Liver (tissue), 10 donors: ENCODE measurements at places on chromosomes 11 and 22.

- no peak for DNase-seq
These were observed 100.0 kb upstream of the NNMT start for GRCh38 chr11:114195981-114196731.

DNA sequence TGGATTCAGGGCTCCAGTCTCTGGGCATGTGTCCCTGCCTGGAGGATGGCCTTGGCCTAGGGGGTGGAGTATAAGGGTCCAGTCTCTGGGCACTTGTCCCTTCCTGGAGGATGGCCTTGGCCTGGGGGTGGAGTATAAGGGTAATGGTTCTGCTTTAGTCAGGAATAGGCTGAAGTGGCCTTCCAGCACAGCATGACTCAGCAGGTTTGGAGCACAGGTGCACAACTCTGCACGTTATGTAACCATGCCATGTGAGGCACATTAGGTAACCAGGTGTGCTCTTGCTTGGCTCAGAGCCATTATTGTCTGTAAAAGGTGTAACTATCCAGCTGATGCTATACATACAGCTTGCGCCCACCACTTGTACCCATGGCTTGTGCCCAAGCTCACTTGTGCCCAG, 48.4 kb upstream of the POLD3 start:
- DNase-seq: no peak

DNA sequence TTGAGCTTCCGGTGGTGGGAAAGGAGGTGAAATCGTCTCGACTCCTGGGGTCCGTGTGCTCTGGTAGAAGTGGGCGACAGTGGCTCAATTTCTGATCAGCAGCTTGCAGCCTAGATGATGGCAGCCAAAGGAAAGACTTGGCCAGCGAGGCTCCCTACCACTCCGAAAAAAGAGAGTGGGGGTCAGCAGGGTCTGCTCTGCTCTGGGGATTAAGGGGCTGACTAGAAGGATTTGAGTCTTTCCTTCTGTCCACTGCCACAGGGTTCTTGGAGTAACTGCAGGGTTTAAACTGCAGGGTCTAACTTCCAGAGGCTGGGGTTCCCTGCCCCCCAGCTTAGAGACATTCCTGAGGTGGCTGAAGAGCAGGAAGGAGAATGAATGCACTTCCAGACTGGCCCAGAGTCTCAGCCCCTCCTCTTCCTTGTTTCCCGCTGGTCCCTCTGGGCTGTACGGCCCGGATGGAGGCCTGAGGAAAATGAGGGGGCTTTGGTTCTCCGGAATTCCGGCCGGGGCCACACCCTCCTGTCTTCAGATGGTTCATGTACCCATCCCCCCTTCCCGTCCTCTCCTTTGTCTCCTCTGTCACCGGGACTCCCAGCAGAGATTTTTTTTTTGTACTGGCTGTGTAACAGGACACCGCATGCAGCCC, 907 bp downstream of the SERPINH1 start:
- DNase-seq: no peak

- no peak for DNase-seq
These were observed 9.6 kb downstream of the CYB561A3 start for GRCh38 chr11:61352038-61352437.
